ENCODE measurements at places on chromosomes 16 and 17.

DNA sequence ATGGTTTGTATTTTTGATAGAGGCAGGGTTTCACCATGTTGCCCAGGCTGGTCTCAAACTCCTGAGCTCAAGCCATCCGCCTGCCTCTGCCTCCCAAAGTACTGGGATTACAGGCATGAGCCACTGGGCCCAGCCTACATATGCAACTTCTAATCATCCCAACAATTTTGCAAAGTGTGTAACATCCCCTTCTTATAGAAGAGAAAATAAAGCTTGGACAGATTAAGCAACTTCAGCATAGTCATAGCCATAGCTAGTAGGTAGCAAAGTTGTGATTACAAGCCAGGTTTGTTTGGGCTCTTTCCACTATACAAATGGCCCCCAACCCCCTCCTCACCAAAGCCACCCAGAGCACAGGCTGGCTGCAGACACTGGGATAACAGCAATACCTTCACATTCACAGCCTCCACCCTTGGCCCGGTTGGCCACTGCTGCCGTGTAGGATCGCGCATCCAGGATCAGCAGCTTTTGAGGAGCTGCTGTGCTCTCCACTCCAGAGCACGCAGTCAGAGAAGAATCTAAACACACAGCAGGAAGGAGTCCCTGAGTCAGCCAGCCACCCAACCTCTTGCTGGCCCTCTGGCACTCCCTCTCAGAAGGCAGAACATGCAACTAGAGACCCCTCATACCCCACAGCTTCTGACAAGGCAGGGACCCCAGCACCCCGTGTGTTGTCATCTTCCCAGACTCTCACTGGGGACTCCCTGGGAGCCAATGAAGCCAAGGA is 7.9 kb downstream of the MTMR4 start:
- DNase-seq, result no peak

DNA sequence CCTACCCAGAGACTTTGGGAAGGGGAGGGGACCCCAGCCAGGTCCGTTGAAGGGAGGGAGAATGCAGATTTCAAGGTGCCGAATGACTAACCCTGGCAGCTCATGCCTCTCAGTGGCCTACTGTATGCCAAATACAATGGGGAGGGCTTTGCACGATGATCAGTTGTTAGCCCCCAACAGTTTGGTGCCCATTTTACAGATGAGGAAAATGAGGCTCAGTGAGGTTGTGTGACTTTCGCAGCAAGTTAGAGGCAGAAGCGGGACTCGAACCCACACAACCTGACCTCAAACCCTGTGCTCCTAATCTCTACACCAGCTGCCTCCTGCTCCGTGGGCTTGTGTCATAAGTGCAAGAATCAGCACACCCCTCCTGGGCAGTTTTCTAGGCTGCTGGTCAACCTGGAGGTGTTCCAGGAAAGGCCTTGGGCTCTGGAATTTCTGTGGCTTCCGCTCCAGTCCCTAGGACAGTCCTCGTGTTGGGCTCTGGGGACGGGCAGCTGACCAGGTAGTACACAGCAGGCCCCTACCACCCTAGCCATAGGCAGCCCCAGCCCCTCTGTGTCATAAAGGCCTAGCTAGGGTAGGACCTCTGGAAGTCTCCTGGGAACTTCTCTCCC is 11.9 kb upstream of the NAGPA start:
- no peak for DNase-seq

- peak; percentile 85 for DNase-seq
Observed at GRCh38 chr17:7021993-7022778, 664 bp upstream of the BCL6B start.

DNA sequence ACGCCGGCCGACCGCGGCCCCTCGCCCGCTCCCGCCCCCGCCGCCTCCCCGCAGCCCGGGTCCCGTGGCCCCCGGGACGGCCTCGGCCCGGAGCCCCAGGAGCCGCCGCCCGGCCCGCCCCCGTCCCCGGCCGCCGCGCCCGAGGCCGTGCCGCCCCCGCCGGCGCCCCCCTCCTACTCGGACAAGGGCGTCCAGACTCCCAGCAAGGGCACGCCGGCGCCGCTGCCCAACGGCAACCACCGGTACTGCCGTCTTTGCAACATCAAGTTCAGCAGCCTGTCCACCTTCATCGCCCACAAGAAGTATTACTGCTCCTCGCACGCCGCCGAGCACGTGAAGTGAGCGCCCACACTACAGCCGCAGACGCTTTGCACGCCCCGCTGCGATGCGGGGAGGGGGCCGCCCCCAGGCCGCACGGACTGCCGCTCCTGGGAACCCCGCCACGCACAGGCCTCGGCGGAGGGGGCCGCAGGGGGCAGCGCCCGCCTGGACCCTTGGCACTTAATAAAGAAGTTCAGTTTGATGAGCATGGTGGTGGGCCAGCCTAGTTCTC is 35.5 kb upstream of the ZC3H18 start:
- DNase-seq, result no peak

DNA sequence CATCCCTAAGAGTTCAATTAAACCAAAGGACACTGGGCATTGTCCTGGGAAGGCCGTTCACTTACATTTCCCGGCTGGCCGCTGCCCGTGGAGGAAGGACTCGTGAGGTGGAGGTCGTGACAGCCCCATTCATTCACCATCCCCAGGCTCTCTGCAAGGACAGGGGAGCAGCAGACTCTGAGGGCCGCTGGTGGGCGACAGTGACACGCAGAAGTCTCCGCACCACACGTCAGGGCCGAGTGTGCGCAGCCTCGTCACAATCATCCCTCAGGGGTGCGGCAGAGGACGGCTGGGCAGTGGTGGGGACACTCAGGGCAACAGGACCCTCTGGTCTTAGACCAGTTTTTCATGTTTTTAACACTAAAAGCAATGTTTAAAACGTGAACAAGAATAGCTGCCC is 21.7 kb downstream of the UNKL start:
- no peak for DNase-seq

DNA sequence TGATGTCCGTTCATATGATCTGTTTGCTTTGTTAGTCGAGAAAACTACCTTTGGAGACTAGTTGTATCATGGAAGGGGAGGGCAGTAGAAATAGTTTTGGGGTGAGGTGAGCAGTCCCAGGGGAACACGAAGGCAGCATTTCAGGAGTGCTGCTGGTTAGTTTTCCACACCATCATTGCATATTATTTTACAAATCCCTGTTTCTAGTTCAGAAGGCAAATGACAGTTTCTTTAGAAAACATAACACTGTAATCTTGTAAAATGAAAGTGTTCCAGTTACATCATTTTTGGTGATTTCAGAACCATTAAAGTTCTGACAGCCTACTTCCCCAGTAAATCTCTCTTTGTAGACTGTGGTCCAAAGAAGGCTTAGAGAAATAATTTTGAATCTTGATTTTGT is 25.4 kb downstream of the BANP start:
- no peak for DNase-seq
